ENCODE measurements at places on chromosomes 5 and 9.
A peak's percentile ranks its signal among the peaks of the same experiment; 100 is the strongest.

DNA sequence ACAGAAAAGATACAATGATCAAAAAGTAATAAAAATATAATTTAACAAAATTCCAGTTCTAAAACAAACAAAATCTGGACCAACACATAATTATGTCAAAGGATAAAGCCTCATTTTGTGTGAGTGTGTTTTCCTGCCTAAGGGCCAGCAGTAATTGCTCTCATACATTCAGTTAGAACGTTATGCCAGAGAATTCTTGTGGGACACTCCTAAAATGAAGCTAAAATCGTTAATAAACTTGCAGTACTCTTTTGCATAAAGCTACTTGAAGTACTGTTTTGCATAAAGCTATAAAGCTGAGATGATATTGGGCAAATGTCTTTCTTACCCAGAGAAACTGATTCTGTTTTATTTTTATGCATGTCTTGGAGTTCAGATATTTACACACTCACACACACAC lies 1072.3 kb downstream of the MAT2B start:
- no peak for DNase-seq

GRCh38 chr9:76438841-76439588 lies 20.0 kb upstream of the GCNT1 start:
- DNase-seq, result no peak

GRCh38 chr5:173534664-173535063 lies 81.8 kb downstream of the BOD1 start:
- no peak for DNase-seq

- DNase-seq, result no peak
These were observed 462.6 kb downstream of the CETN3 start for GRCh38 chr5:89946916-89947315.

DNA sequence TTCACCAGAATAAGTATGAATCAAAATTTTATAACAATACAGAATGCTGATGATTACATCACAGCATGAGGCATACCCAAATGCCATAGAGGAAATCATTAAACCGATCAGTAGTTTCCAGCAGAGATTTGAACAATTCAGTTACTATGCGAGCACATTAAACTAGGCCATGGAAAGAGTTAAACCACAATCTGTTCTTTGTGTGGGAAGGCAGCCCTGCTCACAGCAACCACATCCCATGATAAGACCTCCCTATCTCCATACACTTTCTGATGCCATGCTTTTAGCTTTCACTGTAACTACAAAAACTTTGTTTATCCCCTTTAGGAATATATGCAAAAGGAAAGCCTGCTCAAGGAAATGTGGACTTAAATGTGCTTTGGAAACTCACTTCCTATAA lies 4.5 kb downstream of the NFIB start:
- DNase-seq, result no peak

DNA sequence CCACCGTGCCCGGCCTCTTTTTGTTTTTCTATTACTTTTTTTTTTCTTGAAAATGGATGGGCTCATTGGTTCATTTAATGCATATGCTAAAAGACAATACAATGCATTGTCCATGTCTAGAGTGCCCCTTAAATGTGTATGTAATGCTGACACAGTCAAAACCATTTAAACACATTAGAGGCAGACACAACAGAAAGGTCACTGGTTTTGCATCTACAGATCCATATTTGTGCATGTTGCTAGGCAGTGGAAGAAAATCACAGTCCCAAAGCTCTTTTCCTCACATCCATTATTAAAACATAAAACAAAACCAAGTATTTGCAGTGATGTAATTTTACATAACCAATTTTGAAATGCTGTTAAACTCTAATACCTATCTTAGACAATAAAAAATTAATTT lies 389.0 kb downstream of the TAF11L14 start:
- no peak for DNase-seq

- no peak for DNase-seq
These were observed 94.3 kb downstream of the WDR41 start for GRCh38 chr5:77397686-77398292.

GRCh38 chr9:125437771-125438221 lies 176.2 kb downstream of the GAPVD1 start:
- DNase-seq, result no peak

GRCh38 chr9:127192744-127193143 lies 70.3 kb upstream of the ANGPTL2 start:
- DNase-seq, result no peak

GRCh38 chr5:122507581-122507980 lies 195.5 kb downstream of the SNCAIP start:
- DNase-seq, result no peak

GRCh38 chr9:89514337-89514736 lies 16.4 kb upstream of the SEMA4D start:
- DNase-seq, result no peak

DNA sequence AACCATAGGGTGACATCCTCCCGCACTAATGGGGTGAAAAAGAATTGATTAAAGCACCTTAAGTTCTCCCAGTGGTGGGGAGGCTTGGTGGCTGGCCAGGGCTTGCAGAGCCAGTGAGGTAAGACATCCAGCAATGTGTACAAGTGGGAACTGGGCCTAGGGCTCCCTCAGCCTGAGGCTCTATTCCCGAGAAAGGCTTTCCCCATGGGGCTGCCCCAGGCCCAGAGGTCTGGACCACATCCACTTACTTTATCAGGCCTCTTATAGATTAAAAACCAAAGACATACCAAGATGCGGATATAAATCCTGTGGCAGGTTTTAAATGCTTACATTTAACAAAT lies 35.3 kb downstream of the C5orf15 start:
- no peak for DNase-seq

GRCh38 chr5:169089343-169089742 lies 211.6 kb downstream of the SLIT3 start:
- DNase-seq, result no peak

DNA sequence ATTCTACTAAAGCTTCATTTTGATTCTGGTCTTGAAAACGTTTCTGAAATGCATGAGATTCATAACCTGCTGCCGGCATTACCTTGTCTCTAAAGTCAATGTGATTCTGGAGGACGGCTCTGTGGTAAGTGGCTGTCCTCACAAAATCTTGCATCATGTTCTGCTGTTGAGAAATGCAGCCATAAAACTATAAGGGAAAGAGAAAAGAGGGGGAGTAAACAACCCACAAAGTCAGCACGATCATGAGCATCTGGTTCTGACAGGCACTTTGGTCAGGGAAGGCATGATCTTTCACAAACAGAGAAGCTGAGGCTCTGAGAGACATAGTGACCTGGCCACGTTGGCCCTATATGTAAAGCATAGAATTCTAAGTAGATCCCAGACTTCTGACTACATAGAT lies 168.9 kb upstream of the PUM3 start:
- peak; percentile 61 for DNase-seq

- peak; percentile 35 for DNase-seq
These were observed 24.6 kb downstream of the BICD2 start for GRCh38 chr9:92740009-92740408.

DNA sequence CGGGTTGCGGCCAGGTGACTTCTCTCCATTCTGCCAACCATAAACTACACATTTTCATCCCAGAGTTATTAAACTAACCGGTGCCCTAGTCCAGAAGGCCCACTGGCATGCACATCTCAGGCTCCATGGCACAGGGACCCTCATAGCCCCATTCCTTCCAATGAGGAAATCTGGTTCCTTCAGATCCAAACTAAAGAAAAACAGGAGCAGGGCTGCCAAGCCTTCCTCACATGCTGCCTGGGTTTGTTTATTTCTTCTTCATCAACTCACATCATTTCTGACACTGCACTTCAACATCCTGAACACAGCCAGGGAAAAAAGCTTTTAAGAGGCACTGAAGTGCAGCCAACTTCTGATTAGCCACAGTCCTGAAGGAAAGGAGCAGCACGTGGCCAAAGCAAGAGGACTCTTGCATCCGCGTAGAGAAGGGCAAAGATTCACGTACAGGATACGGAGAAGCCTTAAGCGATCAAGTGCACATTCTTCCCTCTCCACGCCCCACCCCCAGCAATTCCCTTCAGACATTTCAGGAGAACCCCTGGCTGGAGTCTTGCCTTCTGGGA lies 22.5 kb downstream of the LHFPL2 start:
- no peak for DNase-seq

DNA sequence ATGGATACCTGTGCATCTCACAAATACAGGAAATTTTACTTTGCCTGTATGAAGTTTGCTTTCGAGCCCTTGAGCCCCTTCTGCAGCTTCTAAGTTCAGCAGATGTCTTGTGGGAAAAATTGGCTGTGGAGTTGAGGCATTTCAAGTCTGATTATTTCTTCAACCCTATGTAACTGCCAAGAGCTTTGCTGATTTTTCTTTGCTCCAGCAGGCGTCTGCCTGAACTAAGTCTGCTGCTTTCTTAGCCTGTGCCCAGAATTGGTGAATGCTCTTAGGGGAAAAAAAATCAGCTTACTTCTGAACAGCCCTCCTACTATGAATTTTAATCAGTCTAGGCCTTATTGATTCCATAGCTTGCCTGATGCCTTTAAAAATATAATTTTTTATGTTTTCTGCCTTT lies 41.2 kb downstream of the RIC1 start:
- DNase-seq, result no peak

GRCh38 chr5:15525703-15526275 lies 25.8 kb downstream of the FBXL7 start:
- no peak for DNase-seq

DNA sequence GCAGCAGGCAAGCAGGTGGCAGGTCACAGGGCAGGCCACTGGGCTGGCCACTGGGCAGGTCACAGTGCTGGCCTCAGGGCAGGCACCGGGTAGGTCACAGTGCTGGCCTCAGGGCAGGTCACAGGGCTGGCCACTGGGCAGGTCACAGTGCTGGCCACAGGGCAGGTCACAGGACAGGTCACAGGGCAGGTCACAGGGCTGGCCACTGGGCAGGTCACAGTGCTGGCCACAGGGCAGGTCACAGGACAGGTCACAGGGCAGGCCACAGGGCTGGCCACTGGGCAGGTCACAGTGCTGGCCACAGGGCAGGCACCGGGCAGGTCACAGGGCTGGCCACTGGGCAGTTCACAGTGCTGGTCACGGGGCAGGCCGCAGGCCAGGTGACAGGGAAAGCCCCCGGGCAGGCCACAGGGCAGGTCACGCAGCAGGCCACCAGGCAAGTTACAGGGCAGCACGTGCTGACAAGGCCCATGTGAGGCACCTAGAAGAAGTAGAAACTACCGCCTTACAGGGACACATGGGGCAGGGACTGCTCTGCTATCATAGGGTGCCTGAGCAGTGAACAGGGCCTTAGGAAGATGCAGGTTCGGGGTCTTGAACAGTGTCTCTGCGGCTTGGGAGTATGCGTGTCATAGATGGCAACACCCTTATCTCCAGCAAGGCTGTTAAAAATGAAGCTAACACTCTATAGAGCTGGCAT lies 18.6 kb upstream of the MED10 start:
- DNase-seq, result no peak

DNA sequence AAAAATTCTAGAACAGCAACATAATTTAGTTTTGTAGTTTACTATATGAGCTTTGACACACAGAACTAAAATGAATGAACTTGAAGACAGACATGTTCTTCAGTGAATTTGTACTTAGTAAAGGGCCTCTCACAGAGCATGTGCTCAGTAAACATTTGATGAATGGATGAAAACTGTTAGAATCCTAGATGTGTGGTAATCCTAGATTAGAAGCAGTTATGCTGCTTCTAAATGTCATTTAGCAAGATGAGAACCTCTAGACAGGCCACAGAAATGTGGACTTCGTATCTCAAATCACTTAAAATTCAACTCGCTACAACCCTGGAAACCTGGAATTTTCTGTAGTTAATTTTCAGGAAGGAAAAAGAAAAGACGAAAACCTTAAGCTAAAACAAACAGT lies 8.5 kb downstream of the GOLPH3 start:
- DNase-seq, result no peak

DNA sequence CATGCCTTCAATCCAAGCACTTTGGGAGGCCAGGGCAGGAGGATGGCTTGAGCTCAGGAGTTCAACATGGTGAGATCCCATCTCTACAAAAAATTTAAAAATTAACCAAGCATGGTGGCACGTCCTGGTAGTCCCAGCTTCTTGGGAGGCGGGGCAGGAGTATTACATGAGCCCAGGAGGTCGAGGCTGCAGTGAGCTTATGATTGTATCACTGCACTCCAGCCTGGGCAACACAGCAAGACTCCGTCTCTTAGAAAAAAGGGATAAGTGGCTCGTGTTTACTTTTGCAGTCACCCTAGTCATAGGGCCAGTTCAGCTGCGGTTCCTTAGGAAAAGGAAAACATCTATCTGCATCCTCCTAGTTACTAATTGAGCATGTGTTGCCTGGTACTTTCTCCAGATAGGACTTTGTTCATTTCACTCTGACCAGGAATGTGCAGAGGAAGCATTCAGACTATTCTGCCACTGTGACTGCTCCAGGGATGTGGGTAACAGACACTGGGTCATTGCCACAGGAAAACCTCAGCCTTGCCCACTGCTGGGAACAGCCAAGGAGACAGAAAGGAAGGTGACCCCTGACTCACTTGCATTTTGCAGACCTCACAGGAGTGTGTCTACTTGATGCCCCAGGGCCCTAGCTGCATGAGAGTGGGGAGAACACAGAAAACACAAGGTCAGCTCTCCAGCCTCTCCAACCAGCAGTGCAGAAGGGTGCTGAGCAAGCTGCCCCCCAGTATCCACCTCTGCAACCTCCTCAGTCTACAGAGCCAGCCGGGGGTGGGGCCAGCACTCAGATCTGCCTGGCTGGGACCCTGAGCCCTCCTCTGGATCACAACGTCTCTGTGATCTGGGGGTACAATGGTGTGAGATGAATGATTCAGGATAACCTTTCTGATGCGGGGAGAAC lies 33.9 kb upstream of the ALDH1B1 start:
- no peak for DNase-seq

DNA sequence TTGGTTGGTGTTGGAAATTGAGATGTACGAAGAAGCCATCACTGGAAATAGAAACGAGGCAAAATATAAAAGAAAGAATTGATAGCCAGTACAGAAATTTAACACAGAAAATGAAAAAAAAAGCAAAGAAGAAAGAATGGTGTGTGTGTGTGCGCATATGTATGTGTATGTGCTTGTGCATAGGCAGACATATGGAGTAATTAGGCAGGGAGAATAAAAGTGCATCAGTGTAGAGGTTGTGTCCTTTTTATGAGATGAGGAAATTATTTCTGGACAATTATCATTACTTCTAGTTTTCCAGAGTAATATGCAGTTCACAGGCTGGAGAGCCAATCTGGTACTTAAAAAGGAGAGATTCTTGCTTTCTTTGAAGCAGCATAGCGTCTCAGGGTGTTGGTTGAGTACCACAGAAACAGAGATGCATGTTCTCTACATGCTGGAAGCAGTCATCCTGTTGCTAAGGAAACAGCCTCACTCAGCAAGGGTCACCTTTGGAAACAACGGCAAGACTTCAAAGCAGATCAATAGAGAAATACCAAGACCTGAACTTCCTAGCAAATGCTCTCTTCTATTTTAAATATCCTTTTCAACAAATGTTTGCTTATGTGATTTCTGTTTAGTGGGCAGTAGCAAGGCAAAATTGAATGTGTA lies 172.7 kb downstream of the TAF11L14 start:
- no peak for DNase-seq

Measured in suppressor macrophage (primary cell).